Epithelial cell of proximal tubule (primary cell): ENCODE measurements at places on chromosomes 11 and 22.

- DNase-seq, result no peak
These were observed 20.3 kb upstream of the MRPL17 start for GRCh38 chr11:6703247-6704063.

DNA sequence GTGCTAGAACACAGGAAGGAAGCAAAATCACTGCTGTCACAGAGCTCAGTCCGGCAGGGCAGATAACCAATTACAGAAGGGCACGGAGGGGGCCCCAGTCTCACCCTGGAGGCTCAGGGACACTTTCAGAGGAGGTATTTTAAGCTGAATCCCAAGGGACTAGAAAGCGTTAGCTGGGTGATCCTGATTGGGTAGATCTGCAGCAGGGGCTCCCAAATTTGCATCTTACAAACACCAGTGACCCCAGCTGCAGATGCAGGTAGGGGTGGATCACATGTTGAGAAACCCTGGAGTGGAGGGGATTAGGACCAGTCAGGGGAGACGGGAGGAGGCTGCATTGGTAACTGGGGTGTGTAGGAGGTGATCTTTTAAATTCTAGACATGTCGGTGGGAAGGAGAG, 91.4 kb downstream of the CSNK2A3 start:
- DNase-seq, result no peak

- no peak for DNase-seq
These were observed 37.9 kb downstream of the IZUMO1R start for GRCh38 chr11:94342250-94342649.

GRCh38 chr11:44893308-44893822, 57.3 kb downstream of the TP53I11 start:
- no peak for DNase-seq

GRCh38 chr22:48876951-48877350, 950.7 kb downstream of the BRD1 start:
- DNase-seq, result no peak

GRCh38 chr11:115887316-115887715, 383.1 kb upstream of the CADM1 start:
- DNase-seq, result no peak

DNA sequence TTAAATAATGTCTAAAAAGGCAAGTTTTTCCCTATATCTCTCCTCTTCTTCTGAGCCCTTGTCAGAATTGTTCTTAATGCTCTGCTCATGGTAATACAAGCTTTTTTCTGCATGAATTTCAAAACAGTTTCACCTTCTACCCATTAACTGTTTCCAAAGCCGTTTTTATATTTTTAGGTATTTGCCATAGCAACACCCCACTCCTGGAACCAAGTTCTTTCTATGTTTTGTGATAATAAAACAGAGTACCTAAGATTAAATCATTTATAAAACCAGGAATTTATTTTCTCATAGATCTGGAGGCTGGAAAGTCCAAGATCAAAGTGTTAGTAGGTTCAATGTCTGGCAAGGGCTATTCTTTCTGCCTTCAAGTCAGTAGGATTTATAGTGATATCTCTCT, 497.4 kb downstream of the ETS1 start:
- DNase-seq, result no peak

DNA sequence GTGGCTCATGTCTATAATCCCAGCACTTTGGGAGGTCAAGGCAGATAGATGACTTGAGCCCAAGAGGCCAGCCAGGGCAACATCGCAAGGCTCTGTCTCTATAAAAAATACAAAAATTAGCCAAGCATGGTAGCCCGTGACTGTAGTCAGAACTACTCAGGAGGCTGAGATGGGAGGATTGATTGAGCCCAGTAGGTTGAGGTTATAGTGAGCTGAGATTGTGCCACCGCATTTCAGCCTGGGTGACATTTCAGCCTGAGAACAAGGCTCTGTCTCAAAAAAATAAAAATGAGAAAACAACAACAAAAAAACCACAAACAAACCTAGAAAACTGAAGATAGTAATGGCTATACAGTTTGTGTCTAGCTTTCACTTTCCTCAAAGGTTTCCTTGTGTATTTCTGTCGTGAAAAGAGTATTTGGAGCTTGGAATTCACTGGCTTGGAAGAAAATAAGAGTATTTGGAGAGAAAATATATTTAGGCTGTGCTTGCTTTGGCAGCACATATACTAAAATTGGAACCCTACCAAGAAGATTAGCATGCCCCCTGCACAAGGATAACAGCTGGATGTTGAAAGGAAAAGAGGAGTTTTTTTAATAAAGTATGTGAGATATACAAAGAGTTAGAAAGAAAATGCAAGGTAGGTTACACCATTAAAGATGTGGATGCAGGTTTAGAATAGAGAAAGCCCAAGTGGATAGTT, 3.9 kb upstream of the BIRC3 start:
- no peak for DNase-seq

DNA sequence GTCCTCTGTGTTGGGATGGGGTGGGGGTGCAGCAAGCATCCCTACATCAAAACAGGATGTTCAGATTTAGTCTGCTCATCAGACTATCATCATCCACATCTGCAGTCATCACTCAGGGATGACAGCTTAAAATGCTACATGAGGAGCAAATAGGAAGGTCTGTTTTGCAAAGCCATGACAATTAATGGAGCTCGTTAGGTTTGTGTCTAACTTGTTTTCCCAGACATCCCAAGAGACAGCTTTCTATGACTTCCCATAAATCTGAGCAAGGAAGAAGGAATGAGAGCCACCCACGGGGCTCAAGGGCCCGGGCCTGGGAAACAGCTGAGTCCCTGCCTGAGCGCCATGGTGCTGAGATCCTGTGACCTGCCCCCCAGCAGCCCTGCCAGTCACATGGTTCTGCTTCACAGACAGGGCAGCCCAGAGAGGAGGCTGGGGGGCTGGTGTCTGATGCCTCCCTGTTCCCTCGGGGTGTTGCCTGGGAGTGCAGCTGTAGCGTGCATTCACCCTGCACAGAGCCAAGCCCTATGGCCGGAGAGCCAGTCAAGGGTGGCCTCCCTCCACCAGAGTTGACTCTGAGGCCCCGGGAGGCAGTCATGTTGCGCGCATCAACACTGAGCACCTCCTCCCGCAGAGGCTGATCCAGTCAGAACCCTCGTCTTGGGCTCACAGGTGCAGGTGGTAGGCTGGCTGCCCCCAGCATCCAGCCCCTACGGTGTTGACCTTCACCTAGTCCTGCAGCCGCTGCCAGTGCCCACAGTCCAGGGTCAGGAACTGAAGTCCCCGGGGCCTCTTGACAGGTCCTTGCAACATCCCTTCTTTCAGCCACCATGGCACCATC, 12.1 kb downstream of the DERL3 start:
- no peak for DNase-seq

DNA sequence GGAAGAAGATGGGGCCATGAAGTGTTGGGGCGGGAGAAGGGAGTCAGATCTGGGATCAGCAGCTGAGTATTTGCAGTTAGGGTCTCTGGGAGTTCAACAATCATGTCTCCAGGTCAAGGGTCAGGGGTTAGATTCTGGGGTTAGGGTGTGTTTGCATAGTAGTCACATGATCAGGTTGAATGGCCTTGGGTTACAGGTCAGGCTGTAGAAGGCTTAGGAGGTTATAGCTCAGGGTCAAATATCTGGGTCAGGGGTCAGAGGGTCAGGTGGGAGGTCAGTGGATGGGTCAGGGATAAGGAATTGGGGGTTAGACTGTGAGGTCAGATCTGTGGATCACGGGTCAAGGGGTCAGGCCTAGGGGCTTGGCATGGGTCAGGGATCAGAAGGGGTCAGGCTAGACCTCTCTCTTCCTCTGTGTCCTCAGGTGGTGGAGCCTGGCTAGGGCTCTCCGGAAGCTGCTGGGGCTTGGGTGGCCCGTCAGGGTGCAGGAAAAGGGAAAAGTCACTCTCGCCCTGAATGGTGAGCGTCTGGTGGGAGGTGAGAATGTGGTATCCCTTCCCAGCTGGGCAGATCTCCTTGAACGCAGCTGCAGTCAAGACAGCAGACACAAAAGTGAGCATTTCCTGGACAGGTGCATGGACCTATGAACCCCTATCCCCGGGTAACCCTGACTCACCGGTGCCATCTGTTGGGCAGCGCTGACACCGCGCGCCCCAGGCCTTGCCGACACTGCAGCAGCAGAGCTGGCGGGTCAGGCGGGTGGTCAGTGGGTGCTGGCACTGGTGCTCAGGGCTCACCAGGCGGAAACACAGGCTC, 6.4 kb downstream of the LTBP3 start:
- DNase-seq, result no peak
